ENCODE measurements at places on chromosomes 11 and 22.

- DNase-seq = no peak
Measured at GRCh38 chr11:106276859-106277436, 199.5 kb downstream of the AASDHPPT start.

DNA sequence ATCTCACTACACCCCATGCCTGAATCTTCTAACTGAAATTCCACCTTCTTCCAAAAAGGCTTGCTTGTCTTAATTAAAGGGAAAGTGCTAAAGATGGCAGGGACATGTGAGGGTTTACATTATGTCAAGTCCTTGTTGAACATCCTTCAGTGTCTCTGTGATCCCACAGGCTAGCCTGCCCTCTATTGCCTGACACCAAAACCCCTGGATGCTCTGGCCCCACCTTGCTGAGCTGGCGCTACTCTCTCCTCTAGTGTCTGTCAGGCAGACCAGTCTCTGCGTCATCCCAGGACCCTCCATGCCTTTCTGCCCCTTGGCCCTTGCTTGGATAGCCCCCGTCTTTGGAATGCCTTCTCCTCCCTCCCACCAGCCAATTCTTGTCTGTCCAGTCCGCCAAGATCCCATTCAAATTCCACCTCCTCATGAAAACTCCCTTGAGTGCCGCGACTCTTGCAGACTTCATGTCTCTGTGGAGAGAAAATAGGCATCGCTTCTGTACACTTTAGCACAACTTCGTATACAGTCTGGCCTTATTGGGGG is 69.3 kb downstream of the PKNOX2 start:
- no peak for DNase-seq

DNA sequence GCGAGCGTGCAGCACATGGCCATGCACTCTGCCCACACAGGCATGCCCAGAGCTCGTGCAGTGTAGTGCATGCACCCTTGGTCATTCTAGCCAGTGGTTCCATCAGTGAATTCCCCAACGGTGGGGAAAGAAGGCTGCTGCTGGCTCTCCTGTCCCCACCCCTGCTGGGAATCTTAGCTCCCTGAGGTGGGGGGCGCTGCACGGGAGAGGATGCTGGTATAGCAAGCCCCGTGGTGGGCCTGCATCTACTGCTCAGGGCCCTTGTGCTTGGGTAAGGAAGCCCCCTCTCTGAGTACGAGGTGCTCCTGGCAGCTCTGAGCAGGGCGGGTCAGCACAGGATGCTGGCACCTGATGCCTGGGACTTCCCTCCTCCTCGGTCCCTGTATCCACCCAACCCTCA is 18.5 kb upstream of the BAIAP2L2 start:
- DNase-seq = no peak

GRCh38 chr11:1759851-1760220 is 3.9 kb downstream of the CTSD start:
- DNase-seq = no peak

Data from A673 (cell line).